Daoy (cell line): ENCODE measurements at places on chromosomes 6 and 20.

GRCh38 chr6:63689421-63689820, 53.8 kb downstream of the PHF3 start:
- DNase-seq = no peak

DNA sequence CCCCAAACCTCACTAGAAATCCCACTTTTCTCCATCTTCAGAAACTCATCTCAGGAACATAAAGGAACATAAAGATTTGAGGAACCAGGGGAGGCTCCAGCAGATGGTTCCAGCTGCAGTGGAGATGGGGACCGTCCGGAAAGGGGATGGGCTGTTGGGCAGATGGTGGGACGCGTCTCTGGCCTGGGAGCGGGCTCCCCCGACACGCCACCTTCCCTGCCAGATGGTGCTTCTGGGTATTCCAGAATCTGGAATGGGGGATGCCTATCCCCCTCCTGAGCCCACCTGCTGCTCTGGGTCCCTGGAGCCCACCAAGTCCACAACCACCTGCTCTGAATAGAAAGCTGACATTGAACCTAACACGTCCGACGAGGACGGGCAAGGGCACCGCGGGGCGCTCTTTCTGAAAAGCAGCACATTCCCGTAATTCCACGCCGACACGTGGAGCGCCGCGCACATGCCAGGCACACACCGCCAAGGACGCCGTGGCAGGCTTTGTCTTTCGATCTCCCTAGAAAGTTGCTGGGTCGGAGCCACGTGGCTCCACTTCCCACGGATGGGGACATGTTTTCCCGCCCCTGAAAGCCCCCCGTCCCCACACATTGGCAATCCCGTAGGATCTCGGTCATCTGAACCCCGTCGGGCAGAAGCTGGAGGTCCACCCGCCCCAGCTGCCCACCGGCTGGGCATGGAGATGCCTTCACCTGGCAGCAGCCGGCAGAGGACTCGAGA, 27.3 kb downstream of the SLC2A4RG start:
- no peak for DNase-seq

- DNase-seq = no peak
Measured at GRCh38 chr6:24614043-24614420, 32.0 kb downstream of the KIAA0319 start.

- DNase-seq = no peak
Measured at GRCh38 chr6:37620519-37620918, 77.2 kb downstream of the MDGA1 start.

GRCh38 chr6:161366301-161366923, 92.6 kb upstream of the AGPAT4 start:
- DNase-seq = no peak

GRCh38 chr20:13110796-13111195, 102.0 kb downstream of the SPTLC3 start:
- no peak for DNase-seq

DNA sequence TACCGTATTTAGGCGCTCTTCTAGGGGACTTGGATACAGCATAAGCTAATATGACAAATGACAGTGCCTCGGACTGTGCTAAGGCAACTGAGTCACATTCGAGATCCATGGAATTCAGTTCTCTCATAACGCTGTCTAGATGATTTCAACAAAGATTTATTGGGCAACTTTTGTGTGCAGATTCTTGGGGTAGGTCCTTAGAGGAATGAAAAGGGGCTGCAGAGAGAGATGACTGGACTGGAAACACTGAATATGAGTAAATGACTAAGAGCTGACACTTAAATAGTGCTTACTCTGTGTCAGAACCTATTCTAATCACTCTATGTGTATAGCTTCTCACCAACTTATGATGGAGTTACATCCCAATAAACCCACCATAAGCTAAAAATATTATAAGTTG, 36.4 kb upstream of the MARCKS start:
- DNase-seq = no peak
